NCI-H2029 treated with DMSO at 0.1 percent for 48 hours (cell line): ENCODE measurements at places on chromosomes 3 and 15.

DNA sequence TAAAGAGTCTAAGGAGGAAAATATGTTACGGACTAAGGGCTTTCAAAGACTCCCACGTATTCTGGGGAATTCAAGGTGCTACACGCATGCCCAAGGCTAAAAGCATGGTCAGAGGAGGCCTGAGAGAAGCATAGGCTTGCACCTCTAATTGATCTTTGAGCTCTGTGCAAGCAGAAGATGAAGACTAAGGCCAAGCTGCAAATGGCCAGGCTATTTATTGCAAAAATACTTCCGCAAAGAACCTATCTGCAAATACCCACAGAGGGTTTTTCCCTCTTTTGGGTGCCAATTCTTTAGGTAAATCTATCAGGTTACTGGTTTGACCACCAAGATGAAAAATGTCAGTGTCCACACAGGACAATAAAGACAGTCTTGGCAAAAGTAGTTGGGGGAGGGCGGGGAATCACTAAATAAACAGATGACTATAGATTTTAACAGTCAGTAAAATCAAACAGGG lies 119.5 kb downstream of the STAG1 start:
- DNase-seq = peak; percentile 20

DNA sequence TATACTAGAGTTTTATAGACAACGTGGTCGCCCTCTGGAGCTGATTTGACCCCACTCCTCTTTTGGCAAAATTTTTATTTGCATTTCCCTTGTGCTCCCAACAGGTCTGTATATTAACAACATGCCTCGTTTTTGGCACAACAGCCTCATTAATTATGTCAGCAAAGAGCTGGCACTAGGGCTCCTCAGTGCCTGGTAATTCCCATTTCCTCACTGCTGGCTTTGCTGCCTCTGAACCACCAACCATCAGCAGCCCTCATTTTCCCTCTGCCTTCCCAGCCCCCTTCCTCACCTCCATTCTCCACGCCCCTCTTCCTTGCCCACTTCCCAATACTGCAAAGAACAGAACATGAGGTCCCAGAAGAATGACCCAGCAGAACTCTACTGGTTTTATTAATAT lies 204.8 kb downstream of the ABHD5 start:
- DNase-seq = peak; percentile 85

- DNase-seq = no peak
These were observed 329.9 kb upstream of the AGTR1 start for GRCh38 chr3:148367756-148368155.

DNA sequence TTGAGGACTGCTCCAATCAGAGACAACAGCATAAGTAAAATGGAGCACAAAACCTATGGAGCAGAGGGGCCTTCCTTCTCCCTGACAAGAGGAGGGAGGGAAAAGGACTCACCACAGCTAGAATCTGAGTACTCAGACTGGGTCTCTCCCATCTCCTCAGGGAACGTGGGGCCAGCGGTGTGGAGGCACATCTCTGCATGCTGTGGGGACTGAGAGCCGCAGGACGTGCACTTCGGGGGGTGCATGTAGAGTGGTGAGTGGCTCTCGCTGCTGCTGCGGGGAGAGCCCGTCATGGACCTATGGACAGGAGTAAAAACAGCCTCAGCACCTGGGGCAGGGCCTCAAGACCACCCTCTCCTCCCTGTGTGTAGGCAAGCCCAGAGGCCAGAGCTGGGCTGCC lies 17.0 kb downstream of the BCL6 start:
- DNase-seq = no peak

DNA sequence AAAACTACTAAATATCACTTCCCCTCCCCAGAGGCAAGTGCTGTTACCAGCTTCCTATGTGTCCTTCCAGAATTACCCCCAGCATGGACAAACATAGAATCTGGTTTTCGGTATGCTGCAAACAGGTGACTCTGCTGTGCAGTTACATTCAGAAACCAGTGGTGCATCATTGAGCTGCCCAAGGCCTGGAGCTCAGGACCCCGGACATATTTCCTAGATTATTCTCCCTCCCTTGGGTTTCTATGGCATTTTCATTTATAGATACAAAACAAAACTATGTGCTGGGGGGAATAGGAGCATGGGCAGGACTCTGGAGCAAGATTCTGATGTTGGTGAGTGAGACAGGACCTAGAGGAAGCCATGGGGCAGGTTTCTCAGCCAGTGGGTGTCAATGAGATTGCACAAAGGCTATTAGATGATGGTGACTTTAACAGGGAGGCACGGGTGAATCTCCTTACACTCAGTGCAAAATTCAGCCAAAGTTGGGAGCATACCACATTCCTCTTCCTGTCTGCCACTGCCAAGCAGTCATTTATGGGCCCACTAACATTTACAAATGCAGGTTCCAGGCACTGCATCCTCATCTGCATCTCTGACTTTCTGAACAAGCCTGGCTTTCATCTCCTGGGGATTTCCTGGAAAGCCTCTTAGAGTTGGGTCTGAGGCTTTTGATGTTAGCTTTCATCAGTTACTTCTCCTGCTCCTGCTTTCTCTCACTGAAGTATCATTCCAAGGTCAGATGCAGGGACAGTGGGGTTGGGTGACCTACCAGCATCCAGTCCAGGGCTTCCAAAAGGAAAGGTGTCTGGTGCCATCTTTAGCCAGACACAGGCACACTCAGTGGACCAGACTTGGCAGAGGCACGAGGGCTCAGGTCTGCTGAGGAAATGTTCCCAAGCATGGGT lies 44.5 kb downstream of the CMTM7 start:
- no peak for DNase-seq
